ENCODE measurements at places on chromosomes 12 and 14.
A peak's percentile ranks its signal among the peaks of the same experiment; 100 is the strongest.

GRCh38 chr14:74621556-74621955 lies 9.5 kb upstream of the LTBP2 start:
- DNase-seq = no peak

- no peak for DNase-seq
These were observed 9.9 kb downstream of the UBC start for GRCh38 chr12:124904306-124905098.

- peak; percentile 57 for DNase-seq
These were observed 68.7 kb downstream of the NIN start for GRCh38 chr14:50762001-50762930.

DNA sequence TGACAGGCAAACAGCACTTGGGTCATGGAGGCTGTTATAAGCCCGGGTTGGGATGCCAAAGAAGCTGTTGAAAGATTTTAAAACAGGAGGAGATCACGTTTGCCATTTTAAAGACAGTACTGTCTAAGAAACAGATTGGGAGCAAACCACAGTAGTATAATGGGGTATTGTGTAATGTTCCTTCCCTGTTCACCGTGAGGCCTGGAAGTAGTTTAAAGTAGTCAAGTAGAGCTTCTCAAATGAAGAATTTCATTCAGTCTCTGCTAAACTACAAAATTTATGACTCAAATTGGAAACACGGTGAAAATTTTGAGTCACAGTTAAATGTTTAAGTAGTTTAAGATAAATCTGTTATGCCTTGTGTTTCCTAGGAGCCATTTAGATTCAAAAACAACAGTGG lies 35.8 kb downstream of the ATP2A2 start:
- no peak for DNase-seq

- no peak for DNase-seq
These were observed 2.7 kb downstream of the CS start for GRCh38 chr12:56297400-56297799.

Data from activated T-cell treated with anti-CD3 and anti-CD28 coated beads for 24 hours (primary cell).